Fibroblast of upper back skin (primary cell): ENCODE measurements at places on chromosomes 4 and X.

GRCh38 chr4:72858328-72858727, 211.2 kb downstream of the COX18 start:
- DNase-seq: peak; percentile 66

DNA sequence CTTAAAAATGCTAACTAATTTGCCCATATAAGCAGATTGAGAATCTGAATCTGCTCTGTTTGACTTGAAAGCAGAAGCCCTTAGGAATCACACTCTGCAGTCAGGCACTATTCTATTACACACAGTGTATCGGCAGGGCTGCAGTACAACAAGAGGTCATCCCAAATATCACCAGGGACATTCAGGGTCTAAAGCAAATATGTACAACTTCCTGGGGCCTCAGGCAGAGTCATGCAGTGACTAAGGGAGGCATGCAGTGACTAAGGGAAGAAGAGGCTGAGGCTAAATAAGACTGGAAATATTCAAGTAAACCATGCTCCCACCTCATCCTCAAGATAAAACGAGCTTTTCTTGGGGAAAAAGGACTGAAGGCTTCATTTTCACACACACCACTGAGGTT, 20.9 kb downstream of the MAPK10 start:
- peak; percentile 85 for DNase-seq

DNA sequence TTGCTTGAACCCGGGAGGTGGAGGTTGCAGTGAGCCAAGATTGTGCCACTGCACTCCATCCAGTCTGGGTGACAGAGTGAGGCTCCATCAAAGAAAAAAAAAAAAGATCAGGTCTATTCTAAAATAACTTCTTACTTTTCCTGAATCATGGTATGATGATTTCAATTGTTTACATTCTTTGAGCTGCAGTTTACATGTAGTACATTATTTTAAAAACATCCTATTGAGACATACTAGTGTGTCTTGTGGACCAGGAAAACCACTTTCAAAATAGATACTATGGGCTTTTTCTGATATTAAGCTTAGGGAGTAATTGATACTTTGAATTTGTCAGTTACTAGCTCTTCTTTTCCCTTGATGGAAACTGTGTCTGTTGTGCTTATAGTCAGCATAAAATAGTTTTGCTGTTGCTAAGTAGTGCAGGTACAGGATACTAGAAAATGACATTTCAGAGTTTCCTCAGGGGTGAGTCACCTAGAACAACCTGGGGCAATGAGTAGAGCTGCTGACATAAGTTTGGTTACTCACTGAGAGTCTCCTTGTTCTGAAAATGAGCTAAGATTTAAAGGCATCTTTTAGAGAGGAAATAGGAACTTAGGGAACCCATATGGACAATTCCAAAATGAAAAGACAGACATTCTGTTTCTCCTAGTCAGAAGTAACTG, 53.2 kb upstream of the C4orf54 start:
- DNase-seq: no peak

DNA sequence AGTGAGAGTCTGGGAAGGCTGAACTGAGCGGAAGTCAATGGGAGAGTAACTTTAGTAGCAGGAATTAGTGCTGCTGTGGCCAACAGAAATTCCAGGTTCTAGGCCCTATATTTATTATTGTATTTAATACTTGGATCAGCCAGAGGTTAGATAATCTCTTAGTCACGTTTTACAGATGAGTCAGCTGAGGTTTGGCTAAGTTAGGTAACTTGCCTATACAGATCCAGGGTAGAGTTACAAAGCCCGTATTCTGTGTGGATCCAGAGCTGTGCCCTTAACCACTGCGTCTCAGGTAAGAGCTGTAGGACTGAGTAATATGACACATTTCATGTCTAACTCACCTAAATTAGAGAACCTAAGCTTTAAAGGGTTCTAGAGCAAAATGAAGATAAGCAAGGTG, 20.5 kb downstream of the PSMD10 start:
- peak; percentile 44 for DNase-seq

GRCh38 chr4:40536032-40536431, 93.6 kb downstream of the RBM47 start:
- no peak for DNase-seq

DNA sequence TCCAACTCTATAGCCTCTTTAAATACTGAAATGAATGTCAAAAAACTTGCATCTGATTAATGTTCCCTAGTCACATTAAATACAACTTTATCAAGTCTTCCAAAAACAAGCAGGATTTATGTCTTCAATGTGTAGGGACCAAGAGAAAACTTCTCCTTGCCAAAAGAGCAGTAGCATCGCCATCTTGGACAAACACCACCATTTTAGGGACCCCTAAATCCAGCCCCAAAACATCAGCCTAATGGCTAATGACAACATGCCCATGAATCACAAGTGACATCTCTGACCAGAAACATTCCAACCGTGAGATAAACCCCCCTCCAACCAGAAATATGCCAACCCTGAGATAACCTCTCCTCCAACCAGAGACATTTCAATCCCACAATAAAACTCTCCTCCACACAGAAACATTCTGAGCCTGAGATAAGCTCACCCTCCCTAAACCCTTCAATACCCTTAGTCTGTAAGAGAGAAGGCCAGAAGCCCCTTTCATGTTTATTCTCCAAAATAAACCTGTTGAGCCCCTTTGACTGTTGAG, 697.4 kb downstream of the TRAM1L1 start:
- no peak for DNase-seq

DNA sequence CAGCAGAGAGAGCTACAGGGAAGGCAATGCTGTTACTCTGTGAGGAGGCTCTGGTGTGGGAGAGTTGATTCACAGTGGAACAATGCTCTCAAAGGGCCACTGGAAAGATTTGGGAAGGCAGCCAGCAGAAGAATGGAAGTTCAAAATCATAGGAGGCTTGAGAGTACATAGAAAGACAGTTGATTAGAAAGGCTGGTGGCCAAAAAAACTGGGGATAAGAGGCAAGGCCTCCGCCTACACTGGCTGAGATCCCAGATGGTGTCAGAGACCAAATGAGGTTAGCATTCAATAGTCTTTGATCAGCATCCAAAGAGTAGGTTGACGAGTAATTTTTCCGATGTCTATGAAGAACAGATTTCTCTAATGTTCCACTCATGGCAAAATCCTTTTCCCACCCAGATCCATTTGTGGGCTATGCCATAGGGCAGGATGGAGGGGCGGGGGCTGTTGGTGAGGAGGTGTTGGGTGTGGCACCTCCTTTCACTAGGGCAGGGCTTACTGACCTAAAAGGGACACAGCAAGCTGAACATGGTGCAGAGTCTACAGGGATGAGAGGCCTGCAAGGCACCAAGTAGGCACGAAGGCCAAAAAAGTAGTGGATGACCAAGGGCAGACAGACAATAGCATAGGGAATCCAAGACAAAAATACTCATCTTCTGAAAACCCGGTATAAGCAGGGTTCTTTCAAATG, 15.1 kb downstream of the TEC start:
- peak; percentile 98 for DNase-seq

- DNase-seq: no peak
These were observed 298.4 kb upstream of the ANKRD50 start for GRCh38 chr4:125010796-125011503.

- peak; percentile 39 for DNase-seq
These were observed 763.5 kb upstream of the FRG1 start for GRCh38 chr4:189177130-189177529.

DNA sequence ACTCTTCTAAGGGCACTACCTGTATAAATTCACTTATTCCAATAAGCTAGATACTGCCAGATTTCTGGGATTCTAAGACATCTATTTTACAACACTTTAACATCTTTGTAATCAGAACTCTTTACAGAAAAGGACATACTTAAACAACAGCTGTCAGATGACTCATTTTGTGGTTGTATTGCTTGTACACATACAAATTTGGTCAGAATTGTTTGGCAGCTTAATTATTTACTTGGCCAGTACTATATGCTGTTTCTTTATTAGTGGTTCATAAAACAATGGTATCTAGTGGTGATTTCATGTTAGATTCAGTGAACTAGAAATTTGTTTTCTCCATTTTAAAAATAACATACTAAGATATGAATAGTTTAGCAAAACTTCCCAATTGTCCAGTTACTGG, 27.2 kb downstream of the PALLD start:
- DNase-seq: peak; percentile 64

DNA sequence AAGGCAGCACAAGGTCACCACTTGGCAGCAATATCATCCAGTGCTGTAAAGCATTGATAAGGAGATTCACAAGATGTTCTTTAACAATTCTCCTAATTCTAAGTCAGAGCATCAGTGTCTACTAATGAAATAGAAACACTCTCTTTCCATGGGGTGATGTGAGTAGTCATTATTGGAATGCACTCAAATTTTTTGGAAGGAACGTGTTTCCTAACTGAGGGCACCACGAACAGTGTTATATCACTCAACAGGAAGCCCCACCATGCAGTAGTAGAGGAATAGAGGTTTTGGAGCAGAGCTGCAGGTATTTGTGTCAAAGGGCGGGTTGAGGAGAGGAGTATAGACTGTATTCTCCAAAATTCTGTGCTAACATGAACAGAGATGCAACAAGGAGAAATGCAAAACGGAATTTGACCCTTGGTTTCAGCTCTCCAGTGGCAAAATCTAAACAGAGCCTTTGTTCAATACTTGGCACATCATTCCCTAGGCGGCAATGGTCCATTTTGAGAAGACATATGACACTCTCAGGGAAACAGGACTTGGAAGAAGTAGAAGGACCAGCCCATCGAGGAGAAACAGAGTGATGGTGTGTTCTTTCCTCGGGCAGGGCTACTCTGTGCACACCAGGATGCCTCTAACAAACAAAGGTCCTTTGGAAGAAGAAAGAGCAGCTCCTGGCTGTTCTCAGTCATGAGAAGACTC, 98.9 kb downstream of the CPEB2 start:
- DNase-seq: peak; percentile 27

DNA sequence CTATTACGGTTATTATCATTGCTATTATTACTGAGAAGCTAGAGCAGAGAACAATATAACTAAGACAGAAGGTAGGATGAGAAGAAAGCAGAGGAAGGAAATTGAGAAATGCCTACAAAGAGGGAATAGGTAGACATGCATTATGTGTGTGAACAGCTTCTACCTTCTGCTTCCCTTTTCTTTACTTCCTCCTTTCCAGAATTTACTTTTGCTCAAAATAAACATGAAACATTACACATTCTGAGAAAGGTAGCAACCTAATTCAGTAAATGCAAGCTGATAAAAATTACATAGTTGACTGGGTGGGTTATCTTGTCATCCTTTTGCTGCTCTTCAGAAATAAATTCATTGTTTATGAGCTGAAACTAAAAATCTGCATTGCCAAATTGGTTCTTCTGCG, 54.6 kb downstream of the AMOT start:
- no peak for DNase-seq

DNA sequence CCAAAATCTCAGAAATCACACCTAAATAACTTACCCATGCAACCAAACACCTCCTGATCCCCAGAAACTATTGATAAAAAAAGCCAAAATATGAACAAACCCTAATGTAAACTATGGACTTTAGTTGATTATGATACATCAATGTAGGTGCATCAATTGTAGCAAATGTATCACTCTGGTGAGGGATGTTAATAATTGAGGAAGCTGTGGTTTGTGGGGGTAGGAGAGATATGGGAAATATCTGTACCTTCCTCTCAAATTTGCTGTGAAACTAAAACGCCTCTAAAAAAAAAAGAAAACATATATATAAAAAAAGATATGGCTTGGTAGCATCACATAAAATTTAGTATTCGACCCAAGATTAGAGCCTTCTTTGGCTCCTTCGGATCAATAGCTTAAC, 144.3 kb upstream of the CPEB2 start:
- DNase-seq: no peak

DNA sequence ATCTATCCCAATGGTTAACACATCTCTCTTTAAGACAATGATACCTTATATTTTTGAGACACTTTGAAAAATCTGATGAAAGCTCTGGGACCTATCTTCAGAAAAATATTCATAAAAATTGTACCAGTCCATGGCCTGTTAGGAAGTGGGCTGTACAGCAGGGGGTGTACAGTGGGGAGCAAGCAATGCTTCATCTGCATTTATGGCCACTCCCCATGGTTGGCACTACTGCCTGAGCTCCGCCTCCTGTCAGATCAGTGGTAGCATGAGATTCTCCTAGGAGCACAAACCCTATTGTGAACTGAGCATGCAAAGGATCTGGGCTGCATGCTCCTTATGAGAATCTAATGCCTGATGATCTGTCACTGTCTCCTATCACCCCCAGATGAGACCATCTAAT, 42.6 kb downstream of the C4orf51 start:
- DNase-seq: no peak

GRCh38 chr4:85402371-85402770, 72.6 kb upstream of the ARHGAP24 start:
- DNase-seq: peak; percentile 96

- no peak for DNase-seq
These were observed 37.0 kb upstream of the CLNK start for GRCh38 chr4:10721616-10722015.

- DNase-seq: peak; percentile 2
These were observed 275.4 kb upstream of the CPEB2 start for GRCh38 chr4:14726877-14727361.

DNA sequence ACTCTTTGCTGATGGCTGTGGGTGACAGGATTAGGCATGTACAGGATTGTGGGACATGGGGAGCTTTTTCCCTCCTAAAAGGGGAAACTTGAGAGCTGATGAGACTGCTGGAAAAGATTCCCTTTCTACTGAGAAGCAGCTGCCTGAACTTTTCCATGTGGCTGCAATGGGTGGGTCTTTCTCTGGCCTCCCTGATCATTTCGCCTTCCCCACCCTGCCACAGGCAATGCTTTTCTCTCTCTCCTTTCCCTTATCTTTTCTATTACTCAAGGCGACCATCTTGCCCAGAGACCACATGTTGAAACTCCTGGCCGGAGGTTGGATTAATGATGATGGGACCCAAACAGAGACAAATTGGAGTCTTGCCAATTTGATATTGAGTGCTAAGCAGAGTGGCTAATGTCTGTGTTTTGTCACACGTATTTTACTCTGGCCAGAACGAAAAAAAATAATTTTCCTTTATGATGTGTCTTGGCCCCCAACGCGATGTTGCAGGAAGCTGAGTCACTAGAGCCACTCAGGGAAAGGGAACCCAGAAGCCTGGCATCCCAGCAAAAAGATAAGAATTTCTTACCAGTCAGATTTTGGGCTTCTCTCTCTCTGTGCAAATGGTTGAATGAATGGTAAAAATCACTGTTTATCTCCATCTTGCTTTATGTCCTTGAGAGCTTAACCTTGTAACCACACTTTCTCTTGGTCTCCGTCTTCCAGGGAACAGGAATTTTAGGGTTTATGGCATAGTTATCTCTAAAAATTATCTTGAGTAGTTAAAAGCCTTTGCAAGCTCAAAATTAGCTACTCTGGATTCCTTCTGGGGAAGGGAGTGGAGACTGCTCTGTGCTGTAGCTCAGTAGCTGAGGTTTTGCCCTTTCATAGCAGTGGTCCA, 19.4 kb upstream of the ATP8A1 start:
- no peak for DNase-seq

DNA sequence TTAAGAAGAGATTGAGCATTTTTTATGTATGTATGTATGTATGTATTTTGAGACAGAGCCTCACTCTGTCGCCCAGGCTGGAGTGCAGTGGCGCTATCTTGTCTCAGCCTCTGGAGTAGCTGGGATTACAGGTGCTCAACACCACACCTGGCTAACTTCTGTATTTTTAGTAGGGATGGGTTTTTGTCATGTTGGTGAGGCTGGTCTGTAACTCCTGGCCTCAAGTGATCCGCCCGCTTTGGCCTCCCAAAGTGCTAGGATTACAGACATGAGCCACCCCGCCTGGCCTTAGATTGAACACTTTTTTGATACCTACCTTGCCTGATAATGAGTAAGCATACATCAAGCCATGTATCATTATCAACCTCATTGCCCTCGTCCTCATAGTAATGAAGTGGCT, 2.7 kb downstream of the N4BP2 start:
- no peak for DNase-seq
